ENCODE measurements at places on chromosomes 2 and 18. TPM values are rescaled to one million over a fixed set of nuclear protein-coding genes. Genes with fewer than 3 reads are reported as not detected.

GRCh38 chr2:206160125-206160806 lies 571 bp downstream of the EEF1B2 start:
- H3K4me3 ChIP-seq = peak overlapping the region; percentile 75
- no peaks in the 10 kb centered on the region for H3K27me3 ChIP-seq
- H3K36me3 ChIP-seq = peaks cover 41% of the 10 kb centered on the region
- DNase-seq = peak; percentile 43
- H3K27ac ChIP-seq = peak overlapping the region; percentile 81

DNA sequence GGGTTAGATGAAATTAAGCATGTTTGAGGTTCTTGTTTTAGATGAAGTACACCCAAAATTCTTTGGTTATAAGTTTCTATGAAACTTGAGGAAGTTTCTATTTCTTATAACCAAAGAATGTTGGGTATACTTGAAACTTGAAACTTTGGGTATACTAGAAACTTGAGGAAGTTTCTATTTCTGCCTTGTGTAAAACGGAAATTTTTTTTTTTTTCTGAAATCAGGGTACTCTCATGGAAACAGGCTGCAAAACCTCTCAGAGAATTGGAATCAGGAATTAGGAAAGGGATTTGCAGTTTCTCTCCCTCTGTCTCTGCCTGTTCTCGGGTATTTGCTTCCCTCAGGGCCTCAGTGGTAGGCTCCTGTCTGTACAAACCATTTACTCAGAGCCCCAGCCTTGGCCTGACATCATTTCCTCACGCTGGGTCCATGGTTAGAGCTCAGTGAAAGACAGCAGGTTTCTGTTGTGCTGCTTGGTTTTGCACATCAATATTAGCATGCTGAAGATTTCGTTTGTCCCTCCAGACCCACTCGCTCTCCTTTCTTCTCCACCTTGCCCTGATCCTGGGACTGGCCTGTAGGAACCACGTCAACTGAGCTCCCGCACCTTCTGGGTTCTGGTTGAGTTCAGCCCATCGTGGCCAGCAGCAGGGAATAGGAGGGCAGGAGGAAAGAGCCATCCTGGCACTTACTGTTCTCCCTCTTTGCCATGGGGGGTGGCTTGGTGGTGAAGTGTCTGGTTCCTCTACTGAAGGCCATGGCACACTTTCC lies 106.4 kb downstream of the POLR1A start:
- no peaks in the 10 kb centered on the region for H3K27me3 ChIP-seq
- no peak for DNase-seq
- peaks cover 4% of the 10 kb centered on the region for H3K4me1 ChIP-seq
- H3K4me3 ChIP-seq = no peak overlapping the region
- H3K27ac ChIP-seq = no peak overlapping the region
- no peaks in the 10 kb centered on the region for H3K36me3 ChIP-seq

GRCh38 chr2:109032229-109032820 lies 43.3 kb upstream of the EDAR start:
- DNase-seq = no peak
- H3K36me3 ChIP-seq = no peaks in the 10 kb centered on the region
- no peaks in the 10 kb centered on the region for H3K4me1 ChIP-seq
- H3K4me3 ChIP-seq = no peak overlapping the region

- peaks cover 77% of the 10 kb centered on the region for H3K4me1 ChIP-seq
- no peak for DNase-seq
- no peaks in the 10 kb centered on the region for H3K27me3 ChIP-seq
- peak overlapping the region; percentile 27 for H3K27ac ChIP-seq
Observed at GRCh38 chr2:68193144-68193543, 35.5 kb downstream of the PNO1 start.

DNA sequence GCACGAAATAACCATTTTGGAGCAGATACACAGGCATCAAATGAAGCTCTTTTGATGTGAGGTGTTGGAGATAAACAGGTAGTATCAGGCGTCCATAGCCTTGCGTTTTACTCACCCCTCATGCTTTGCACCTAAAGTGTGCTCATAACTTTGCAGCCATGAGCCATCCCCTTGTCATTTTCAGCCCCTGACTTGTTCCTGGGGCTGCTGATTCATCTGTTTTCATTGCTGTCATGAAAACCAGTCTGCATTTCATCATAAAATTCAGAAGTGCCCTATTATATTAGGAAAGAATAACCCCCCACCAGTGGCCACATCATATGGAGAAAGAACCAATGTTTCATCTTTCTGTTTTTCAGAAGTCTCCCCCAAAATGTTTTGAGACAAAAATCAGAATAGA lies 329.7 kb upstream of the NRP2 start:
- no peak overlapping the region for H3K27ac ChIP-seq
- no peaks in the 10 kb centered on the region for H3K36me3 ChIP-seq
- peaks cover 15% of the 10 kb centered on the region for H3K4me1 ChIP-seq
- no peak overlapping the region for H3K4me3 ChIP-seq
- DNase-seq = no peak

DNA sequence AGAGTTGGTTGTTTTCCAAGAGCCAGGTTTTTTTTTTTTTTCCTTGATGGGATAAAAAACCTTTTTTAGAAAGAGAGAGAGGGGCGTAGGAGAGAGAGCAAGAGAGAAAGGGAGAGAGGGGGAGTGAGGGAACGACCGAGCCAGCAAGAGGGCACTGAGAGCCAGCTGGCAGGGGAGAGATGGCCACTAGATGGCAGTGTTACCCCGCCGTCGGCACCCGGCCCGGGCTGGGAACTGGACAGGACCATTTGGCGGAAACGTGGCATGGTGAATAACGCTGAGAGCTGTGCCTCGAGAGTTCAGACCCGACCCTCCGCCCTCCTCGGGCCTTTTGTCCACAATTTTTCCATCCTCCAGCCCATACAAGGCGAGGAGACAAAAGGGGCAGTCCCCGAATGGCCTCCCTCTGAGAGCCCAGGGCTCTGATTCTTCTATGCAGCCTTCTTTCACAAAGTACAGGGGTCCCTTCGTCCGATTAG lies 286.7 kb upstream of the VRK2 start:
- H3K4me1 ChIP-seq = peaks cover 19% of the 10 kb centered on the region
- H3K36me3 ChIP-seq = no peaks in the 10 kb centered on the region
- peak overlapping the region; percentile 42 for H3K4me3 ChIP-seq

- H3K27me3 ChIP-seq = no peaks in the 10 kb centered on the region
- H3K36me3 ChIP-seq = no peaks in the 10 kb centered on the region
- DNase-seq = no peak
- H3K27ac ChIP-seq = no peak overlapping the region
- H3K4me1 ChIP-seq = no peaks in the 10 kb centered on the region
Observed at GRCh38 chr2:240960309-240960970, 38.0 kb upstream of the SNED1 start.

DNA sequence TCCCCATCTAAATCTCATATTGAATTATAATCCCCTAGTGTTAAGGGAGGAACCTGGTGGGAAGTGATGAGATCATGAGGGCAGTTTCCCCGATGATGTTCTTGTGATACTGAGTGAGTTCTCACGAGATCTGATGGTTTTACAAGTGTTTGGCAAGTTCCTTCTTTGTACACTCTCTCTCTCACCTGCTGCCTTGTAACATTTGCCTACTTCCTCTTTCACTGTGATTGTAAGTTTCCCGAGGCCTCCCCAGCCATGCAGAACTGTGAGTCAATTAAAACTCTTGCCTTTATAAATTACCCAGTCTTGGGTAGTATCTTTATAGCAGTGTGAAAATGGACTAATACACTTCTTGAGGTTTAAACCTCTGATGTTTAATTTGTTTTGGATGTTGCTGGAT lies 177.5 kb downstream of the CD8B2 start:
- no peaks in the 10 kb centered on the region for H3K36me3 ChIP-seq
- no peaks in the 10 kb centered on the region for H3K27me3 ChIP-seq
- peaks cover 9% of the 10 kb centered on the region for H3K4me1 ChIP-seq
- H3K27ac ChIP-seq = peak overlapping the region; percentile 52

- no peaks in the 10 kb centered on the region for H3K36me3 ChIP-seq
- no peaks in the 10 kb centered on the region for H3K27me3 ChIP-seq
- H3K4me3 ChIP-seq = no peak overlapping the region
- H3K27ac ChIP-seq = no peak overlapping the region
- no peaks in the 10 kb centered on the region for H3K4me1 ChIP-seq
Observed at GRCh38 chr2:1854729-1855547, 110.6 kb upstream of the PXDN start.

DNA sequence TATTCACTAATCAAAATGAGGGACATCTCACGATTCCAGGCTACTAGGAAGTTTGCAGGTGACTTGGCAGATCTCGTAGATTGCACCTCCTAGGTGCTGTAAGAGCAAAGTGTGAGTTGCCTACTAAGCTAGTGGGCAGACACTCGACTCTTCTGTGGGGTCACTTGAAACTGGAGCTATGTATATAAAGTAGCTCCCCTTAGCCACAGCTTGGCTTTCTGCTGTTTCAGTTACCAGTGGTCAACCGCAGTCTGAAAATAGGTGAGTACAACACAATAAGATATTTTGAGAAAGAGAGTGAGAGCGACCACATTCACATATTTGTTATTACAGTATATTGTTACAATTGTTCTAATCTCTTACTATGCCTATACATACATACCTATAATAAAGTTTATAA lies 23.3 kb downstream of the CTAGE1 start:
- H3K4me3 ChIP-seq = no peak overlapping the region
- DNase-seq = no peak
- no peak overlapping the region for H3K27ac ChIP-seq
- no peaks in the 10 kb centered on the region for H3K27me3 ChIP-seq
- no peaks in the 10 kb centered on the region for H3K36me3 ChIP-seq
- no peaks in the 10 kb centered on the region for H3K4me1 ChIP-seq

DNA sequence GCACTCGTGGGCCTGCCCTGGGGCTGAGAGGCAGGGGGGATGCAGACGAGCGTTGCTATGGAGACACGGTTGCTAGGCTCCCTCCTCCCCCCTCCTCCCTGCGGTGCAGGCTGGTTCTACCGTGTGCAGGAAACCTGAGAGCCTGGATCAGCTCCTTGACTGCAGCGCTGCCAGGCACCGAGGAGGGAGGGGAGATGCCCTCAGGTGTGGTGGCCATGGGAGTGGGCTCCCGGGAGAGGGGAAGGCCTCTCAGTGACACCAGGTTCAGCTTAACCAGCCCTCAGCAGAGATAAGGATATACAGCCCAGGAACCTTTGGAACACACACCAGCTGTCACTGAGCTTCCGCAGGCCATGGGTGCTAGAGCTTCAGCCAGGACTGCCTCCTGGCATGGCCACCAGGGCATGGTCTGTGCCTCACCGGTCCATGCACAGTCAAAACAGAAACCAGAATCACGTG lies 124.4 kb upstream of the PXDN start:
- no peaks in the 10 kb centered on the region for H3K36me3 ChIP-seq
- no peak overlapping the region for H3K4me3 ChIP-seq
- no peaks in the 10 kb centered on the region for H3K27me3 ChIP-seq
- no peak for DNase-seq
- no peak overlapping the region for H3K27ac ChIP-seq

- no peak for DNase-seq
- H3K36me3 ChIP-seq = peaks cover 3% of the 10 kb centered on the region
Observed at GRCh38 chr2:85015653-85016360, 44.8 kb downstream of the KCMF1 start.

GRCh38 chr2:147512206-147512605 lies 332.6 kb upstream of the ACVR2A start:
- no peaks in the 10 kb centered on the region for H3K36me3 ChIP-seq
- H3K4me3 ChIP-seq = no peak overlapping the region
- no peaks in the 10 kb centered on the region for H3K27me3 ChIP-seq
- no peaks in the 10 kb centered on the region for H3K4me1 ChIP-seq
- DNase-seq = no peak

- H3K4me3 ChIP-seq = no peak overlapping the region
- no peak overlapping the region for H3K27ac ChIP-seq
- no peak for DNase-seq
- no peaks in the 10 kb centered on the region for H3K4me1 ChIP-seq
Observed at GRCh38 chr2:191308026-191308425, 62.8 kb downstream of the MYO1B start.

DNA sequence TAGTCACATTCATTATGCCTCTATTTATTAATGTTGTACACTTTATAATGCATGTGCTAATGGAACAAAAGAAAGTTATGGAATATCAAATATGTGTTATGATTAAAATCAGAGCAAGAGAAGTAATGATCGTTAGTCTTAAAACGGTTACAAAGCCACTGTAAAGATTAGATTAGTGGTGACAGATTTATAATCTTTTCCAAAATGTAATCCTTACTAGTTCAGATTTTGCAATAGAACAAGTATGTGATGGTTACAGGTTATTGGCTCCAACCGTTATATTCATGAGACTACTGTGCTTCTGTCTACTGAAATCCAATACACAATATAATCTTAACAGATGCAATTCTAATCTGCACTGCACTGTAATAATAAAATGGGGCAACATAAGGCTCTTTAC lies 180.6 kb downstream of the ZNF521 start:
- no peak overlapping the region for H3K27ac ChIP-seq
- H3K4me3 ChIP-seq = no peak overlapping the region
- H3K36me3 ChIP-seq = no peaks in the 10 kb centered on the region
- no peaks in the 10 kb centered on the region for H3K4me1 ChIP-seq
- no peak for DNase-seq

- H3K4me1 ChIP-seq = no peaks in the 10 kb centered on the region
- no peak for DNase-seq
- no peak overlapping the region for H3K4me3 ChIP-seq
- H3K27ac ChIP-seq = no peak overlapping the region
Observed at GRCh38 chr2:238688193-238689153, 159.4 kb upstream of the TWIST2 start.

DNA sequence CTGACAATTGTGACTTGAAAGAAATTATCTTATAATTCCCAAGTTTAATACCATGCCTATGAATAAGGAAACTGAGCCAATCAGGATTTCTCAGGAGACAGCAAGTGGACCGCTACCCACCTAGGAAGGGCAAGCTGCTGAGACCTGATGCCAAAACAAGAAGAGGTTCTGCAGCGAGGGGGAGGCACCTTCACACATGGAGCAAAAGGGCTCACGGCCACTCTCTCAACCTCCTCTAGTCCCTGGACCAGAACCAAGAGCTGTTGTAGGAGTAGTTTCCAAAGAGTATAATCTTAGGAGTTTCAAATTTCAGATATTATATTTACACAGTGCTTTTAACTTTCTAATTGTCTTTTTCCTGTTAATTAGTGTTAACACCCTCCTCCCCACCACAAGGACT lies 154.7 kb upstream of the ETAA1 start:
- no peak for DNase-seq
- H3K4me1 ChIP-seq = no peaks in the 10 kb centered on the region
- H3K27ac ChIP-seq = no peak overlapping the region
- H3K27me3 ChIP-seq = no peaks in the 10 kb centered on the region
- no peak overlapping the region for H3K4me3 ChIP-seq
- no peaks in the 10 kb centered on the region for H3K36me3 ChIP-seq

The NGEF gene
- not detected for total RNA-seq

The SRD5A2 gene
- 0.04 TPM for total RNA-seq

The TUBA3D gene
- total RNA-seq = not detected

The NDUFB3 gene
- 136 TPM for total RNA-seq

The RAB6D gene
- not detected for total RNA-seq

The ABCG8 gene
- total RNA-seq = not detected

The SLC40A1 gene
- not detected for total RNA-seq

Data from Karpas-422 (cell line).